ENCODE measurements at places on chromosomes 2 and 18.

DNA sequence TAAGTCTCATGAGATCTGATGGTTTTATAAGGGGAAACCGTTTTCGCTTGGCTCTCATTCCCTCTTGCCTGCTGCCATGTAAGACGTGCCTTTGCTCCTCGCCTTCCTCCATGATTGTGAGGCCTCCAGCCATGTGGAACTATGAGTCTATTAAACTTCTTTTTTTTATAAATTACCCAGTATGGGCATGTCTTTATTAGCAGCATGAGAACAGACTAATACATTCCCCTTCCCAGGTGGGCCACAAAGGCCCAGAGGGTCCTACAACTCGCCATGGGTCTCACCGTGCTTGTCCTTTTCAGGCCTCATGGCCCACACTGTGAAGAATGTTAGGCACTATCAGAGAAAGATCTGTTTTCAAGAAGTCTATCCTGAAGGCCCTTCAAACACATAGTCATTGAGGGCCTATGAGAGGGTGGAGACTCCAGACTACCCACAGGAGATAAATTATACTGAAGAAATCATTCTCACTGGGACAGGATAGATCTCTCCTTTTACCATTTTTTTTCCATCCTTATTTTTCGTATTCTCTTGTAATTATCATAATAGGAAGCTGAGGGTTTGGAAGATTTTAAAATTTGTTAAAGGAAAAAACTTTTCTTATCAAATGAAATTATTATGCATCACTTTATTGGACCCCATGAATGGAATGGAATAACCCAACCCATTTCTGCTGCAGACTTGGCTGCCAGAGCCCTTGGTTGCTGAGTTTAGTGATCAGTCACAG, 91.0 kb upstream of the MSH2 start:
- no peak for DNase-seq

DNA sequence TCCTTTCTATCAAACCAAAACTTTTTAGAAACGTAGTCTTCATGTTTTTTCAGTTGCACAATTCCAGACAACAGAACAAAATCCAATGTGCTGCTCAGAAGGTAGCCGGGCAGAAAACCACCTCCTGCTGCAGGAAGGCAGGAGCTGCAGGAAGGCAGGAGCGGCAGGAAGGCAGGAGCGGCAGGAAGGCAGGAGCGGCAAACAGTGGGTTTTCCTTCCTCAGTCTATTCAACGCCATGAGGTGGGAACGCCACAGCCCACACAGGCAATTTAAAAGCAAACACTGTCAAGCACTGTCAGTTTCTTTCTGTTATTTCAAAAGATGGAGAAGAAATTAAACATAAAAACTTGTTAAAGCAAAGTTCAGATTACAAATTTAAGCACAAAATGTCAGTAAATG, 601.2 kb upstream of the SALL3 start:
- no peak for DNase-seq

DNA sequence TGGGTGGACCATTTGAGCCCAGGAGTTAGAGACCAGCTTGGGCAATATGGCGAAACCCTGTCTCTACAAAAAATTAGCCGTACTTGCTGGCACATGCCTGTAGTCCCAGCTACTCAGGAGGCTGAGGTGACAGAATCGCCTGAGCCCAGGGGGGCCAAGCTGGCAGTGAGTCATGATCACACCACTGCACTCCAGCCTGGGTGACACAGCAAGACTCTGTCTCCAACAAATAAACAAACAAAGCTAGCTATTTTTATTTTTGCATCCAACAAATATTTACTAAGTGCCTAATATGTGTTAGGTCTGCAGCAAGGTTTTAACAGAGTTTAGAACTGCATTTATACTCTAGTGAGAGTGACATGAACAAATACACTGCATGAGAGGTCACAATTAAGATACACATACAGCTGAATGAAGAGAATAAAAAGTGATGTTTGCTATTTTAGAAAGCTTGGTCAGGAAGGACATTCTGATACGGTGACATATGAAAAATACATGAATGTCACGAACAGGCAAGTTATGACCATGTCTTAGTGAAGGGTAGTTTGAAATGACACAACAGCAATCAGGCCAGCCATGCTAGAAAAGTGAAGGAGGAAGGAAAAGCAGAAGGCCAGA, 83.2 kb upstream of the FRZB start:
- DNase-seq: no peak

DNA sequence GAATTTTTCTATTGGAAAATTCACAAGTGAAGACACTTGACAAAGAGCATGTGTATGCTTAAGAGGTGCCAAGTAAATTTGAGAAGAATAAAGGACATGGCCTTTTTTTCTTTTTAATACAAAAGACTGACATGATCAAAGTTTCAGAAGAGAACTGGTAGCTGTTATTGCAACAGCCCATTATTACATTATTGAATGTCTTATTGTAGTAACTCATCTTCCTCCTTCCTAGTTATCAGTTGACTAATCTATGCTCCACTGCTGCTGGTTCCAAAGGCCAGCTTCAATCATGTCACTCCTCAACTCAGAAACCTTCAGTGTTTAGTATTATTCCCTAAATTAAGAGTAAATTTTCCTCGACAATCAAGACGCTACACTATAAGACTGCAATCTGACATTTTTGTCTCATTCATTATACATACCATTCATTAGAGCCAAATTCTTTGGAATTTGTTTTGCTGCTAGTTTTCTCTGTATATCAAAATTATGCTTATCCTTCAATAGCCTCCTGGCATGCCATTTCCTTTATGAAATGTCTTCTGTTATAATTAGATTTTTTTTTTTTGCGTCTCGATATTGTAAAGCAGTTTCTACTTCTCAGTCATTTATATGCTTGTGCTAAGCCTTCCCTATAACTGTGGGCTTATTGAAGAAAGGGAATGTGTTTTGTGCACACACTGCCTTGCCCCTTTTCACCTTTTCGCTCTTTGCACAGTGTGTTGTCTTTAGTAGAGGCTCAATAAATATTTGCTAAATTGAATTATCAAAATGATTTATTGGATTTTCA, 27.9 kb downstream of the ITGA4 start:
- no peak for DNase-seq

- DNase-seq: no peak
Measured at GRCh38 chr2:167686691-167687090, 560.7 kb downstream of the STK39 start.

All from left renal cortex interstitium (tissue), 4 donors.